Renal pelvis (tissue), 12 donors: ENCODE measurements at places on chromosomes 4 and X.

DNA sequence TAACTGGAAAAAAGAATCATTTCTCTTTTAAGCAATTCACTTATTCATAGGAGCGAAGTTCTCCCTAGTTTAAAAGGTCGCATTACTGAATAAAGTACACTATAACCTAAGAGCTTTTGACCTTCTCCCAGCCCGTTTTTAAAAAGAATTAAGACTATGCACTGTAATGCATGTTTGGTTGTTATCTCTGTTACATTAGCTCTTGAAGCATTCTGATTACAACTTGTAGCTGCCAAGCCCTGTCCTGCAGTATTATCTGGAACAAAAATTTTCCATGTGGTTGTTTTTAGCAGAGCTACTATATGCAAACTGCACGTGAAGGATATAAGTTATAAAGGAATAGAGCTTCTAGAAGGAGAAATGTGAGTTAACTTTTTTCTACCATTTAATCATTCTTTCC is 8.1 kb downstream of the GAB1 start:
- DNase-seq = no peak

DNA sequence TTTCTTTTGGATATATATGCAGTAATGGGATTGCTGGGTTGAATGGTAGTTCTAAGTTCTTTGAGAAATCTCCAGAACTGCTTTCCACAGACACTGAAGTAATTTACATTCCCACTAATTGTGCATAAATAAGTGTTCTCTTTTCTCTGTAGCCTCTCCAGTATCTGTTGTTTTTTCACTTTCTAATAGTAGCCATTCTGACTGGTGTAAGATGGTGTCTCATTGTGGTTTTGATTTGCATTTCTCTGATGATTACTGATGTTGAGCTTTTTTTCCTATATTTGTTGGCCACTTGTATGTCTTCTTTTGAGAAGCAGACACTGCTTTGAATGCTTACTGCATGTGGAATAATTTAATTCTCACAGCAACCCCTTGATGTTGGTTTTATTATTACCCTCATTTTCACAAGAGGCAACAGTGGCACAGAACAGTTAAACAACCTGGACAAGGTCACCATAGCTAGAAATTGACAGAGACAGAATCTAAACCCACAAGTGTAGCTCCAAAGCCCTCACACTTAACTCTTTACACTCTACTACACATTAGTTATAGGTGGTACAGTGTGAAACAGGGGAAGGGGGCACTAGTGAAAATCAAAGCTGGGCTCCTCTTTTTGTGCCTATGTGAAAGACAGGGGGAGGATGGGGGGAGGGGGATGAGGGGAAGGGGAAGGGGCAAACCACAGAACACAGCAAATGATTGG is 96.1 kb downstream of the REELD1 start:
- no peak for DNase-seq

GRCh38 chrX:116114999-116115398 is 55.5 kb upstream of the AGTR2 start:
- DNase-seq = no peak

DNA sequence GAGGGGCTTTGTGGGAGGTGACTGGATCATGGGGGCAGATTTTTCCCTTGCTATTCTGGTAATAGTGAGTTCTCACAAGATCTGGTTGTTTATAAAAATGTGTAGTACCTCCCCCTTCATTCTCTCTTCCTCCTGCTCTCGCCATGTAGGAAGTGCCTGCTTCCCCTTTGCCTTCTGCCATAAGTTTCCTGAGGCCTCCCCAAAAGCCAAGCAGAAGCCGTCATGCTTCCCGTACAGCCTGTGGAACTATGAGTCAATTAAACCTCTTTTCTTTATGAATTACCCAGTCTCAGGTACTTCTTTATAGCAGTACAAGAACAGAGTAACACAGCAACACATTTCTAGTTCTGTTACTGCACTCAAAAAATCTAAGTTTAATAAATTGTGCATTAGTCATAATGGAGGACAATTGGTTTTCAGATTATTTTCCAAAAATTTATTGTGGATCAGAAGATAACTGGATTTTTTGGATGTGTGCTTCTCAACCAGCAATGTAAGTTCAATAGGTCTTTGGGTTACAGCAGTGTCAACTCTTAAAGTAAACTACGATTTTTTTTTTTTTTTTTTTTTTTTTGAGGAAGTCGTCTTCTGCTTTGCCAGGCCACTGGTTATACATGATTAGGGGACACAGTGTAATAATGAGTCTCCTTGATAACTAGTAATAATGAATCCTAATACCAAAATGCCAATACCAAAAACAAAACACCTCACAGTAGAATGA is 69.9 kb downstream of the CHIC2 start:
- DNase-seq = no peak
